ENCODE measurements at places on chromosomes 3 and 15.

GRCh38 chr3:46440531-46441294, 24.0 kb downstream of the LTF start:
- DNase-seq, result peak; percentile 55

GRCh38 chr3:183762304-183762703, 63.1 kb downstream of the MAP6D1 start:
- no peak for DNase-seq

GRCh38 chr3:157551961-157552360, 48.7 kb upstream of the VEPH1 start:
- no peak for DNase-seq

DNA sequence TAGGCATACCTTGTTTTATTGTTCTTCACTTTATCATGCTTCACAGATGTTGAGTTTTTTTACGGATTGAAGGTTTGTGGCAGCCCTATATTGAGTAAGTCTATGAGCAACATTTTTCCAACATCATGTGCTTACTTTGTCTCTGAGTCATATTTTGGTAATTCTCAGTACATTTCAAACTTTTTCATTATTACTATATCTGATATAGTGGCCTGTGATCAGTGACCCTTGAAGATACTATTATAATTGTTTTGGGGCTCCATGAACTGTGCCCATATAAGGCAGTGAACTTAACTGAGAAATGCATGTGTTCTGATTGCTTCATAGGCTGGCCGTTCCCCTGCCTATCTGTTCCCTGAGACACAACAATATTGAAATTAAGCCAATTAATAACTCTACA, 42.8 kb upstream of the NSMCE3 start:
- no peak for DNase-seq

GRCh38 chr15:72965671-72966070, 86.6 kb upstream of the NEO1 start:
- no peak for DNase-seq

- DNase-seq, result no peak
Measured at GRCh38 chr3:151770956-151771355, 37.2 kb downstream of the AADACL2 start.

- DNase-seq, result peak; percentile 49
Measured at GRCh38 chr15:40310001-40310959, 2.5 kb upstream of the PLCB2 start.

All from CD4-positive, alpha-beta T cell treated with Interleukin-4 for 4 hours (primary cell).